ENCODE measurements at places on chromosomes 1 and 21. TPM values are rescaled to one million over a fixed set of nuclear protein-coding genes. Genes with fewer than 3 reads are reported as not detected.
A peak's percentile ranks its signal among the peaks of the same experiment; 100 is the strongest.

DNA sequence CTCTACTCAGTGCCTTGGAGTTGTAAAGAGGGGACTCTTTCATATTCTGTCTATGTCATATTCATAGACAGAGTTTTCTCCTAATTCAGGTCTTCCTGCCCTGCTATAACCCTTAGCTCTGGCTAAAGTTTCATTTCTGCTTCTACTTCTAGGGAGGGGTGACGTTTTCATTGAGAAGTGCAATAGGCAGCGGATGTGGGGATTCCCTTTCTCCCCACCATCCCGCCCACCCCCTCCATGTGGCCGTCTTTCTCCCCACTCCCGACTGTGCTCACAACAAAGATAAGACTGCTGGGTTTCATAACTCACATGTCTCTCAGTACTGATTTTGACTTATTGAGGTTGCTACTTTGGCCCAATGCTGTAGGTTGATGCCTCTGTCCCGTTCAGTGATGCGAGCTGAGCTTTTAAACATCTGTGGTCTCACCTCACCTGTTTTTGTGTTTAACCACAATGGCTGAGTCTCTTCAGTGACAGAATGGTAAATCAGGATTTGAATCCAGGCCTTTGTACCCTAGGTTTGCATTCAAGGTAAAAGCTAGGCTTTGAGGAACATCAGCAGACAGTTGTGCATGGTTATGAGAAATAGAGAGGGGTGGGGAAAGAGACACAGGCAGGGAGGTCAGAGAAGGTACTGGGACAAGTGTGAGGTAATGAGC is 7.8 kb upstream of the KIF14 start:
- DNase-seq, result no peak

DNA sequence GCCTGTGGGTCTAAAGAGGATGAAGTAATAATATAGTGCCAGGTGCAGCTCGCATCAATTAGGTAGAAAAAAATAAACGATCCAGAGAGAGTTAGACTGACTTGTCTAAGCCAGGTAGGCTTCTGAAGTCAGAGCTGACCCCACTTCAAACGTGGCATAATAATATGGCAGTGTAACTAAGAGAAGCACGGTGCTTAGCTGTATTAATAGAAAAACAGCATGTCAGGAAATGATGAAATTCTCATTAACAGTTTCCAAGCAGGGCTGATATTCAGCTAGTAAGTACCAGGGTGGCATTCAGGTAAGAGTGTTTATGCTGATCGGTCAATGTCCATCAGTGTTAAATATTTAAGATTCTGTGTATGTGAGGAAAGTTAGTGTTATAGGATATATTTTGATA is 145.8 kb upstream of the SAMSN1 start:
- no peak for DNase-seq

LAX1 gene
- not detected for total RNA-seq

- DNase-seq, result no peak
Measured at GRCh38 chr1:157135646-157136045, 2.5 kb downstream of the ETV3 start.

GRCh38 chr1:27726173-27727044 is 648 bp downstream of the FAM76A start:
- peak; percentile 73 for DNase-seq

- DNase-seq, result no peak
Measured at GRCh38 chr1:84353695-84354094, 44.6 kb upstream of the DNASE2B start.

CACNA1S gene
- not detected for total RNA-seq

C1orf94 gene
- 0.39 TPM for total RNA-seq

DNA sequence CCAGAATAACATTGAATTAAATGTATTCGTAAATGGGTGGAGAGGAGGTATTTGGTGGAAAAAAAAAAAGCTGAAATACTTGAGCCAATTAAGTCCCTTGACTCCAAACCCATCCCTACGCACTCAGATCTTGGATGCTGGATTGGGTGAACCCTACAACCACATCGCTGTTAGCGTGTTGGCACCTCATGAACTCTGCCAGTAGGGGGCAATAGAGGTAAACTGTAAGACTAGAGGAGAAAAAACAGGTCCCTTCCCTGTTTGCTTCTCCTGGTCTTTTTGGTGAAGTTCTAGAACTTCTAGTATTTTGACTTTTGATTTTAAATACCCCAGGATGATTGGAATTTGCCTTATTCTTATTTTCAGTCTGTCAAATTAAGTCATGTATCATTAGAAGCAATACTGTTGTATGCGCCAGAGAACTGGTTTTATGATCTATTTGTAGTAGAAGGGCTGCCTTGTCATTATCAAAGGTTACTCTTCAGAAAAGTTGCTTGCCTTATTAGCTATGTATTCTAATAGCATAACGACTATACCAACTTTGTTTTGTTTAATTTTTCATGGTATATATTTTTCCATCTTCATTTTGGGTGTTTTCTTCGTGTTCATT is 1.9 kb upstream of the OR13G1 start:
- no peak for DNase-seq

CHD5 gene
- 0.28 TPM for total RNA-seq

- DNase-seq, result no peak
Measured at GRCh38 chr1:45952072-45952471, 148.7 kb downstream of the MAST2 start.

- no peak for DNase-seq
Measured at GRCh38 chr1:203661572-203661971, 34.9 kb downstream of the ATP2B4 start.

DNA sequence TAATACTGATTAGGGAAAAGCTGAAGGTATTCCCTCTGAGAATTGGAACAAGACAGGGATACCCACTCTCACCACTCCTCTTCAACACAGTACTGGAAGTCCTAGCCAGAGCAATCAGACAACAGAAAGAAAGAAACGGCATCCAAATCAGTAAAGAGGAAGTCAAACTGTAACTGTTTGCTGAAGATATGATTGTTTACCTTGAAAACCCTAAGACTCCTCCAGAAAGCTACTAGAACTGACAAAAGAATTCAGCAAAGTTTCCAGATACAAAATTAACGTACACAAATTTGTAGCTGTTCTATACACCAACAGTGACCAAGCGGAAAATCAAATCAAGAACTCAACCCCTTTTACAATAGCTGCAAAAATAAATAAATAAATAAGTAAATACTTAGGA is 78.6 kb downstream of the EXTL2 start:
- no peak for DNase-seq

- no peak for DNase-seq
Measured at GRCh38 chr1:205214756-205215155, 3.3 kb upstream of the DSTYK start.

GBP2 gene
- 78.2 TPM for total RNA-seq

- no peak for DNase-seq
Measured at GRCh38 chr1:226939438-226940028, 561 bp upstream of the COQ8A start.

AADACL4 gene
- not detected for total RNA-seq

DNA sequence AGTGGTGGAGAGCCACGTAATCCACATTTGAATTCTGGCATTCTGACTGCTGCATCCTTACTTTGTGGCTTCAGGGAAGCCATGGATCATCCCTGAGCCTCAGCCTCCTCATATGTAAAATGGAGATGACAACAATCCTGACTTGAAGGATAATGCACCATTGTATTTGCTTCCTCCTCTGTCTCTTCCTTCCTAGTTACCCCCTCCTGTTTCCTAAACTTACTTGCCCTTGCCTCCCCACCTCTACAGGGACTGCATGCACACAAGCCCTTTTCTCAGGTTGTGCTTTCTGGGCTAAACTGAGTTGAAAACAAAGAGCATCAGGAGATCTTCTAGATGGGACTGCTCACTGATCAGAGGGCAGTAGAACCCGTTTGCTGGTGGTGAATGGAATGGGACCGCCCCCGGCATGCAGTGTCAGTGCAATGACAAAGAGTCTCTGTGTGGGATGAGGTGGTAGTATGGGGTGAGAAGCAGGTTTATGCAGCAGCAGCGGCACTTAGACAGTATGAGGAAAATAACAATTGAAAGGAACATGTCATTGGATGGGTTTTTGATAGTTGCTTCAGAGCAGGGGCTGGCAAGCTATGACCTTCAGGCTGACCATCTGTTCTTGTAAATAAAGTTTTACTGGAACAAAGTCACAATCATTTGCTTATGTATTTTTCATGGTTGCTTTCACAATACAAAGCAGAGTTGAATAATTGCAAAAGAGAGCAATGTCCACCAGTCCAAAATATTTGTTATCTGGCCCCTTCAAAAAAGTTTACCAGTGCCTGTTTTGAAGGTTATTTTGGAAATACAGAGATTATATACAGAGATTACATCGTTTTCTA is 6.1 kb upstream of the ADAMTS1 start:
- DNase-seq, result no peak

- no peak for DNase-seq
Measured at GRCh38 chr1:228369608-228370438, 36.8 kb downstream of the TRIM11 start.

DNA sequence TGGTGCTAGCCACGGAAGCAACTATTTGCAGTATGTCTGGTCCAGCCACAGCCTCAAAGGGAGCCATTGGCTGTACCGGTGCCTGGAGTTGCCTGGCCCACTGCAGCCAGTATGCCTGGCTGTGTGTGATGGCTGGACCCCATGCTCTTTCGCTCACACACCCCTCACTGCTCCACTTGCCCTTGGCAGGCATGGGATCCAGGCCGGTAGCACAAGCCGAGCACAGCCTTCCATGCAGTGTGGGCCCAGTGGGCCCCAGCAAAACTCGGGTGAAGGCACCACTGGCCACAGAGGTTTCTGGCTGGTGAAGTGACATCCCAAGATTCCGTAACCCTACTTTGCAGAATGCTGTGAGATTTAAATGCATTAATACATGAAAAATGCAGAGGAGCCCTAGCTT is 665.8 kb downstream of the PLPP3 start:
- no peak for DNase-seq

GRCh38 chr1:170032531-170033280 is 41.8 kb downstream of the KIFAP3 start:
- DNase-seq, result no peak

GRCh38 chr1:102628109-102628613 is 480.2 kb downstream of the COL11A1 start:
- no peak for DNase-seq

DNA sequence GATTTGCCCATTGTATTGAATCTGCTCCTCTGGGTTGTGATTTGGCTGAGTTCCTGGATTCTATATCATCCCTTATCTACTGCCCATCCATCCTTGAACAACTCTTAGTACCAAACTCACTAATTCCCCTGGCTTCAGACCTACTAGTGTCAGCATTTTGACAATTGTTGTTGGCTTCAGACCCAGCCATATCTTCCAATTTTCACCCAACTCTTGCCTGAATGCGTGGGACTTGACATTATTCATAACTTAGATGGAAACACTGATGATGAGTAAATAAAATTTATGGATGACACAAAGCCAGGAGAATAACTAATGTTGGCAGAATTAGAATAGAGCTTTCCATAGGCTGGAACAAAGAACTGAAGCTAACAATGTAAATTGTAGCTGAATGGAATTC is 27.3 kb upstream of the EDEM3 start:
- DNase-seq, result no peak

RIMS3 gene
- 0.78 TPM for total RNA-seq

- DNase-seq, result peak; percentile 65
Measured at GRCh38 chr1:12124693-12125421, 41.9 kb upstream of the TNFRSF1B start.

DNA sequence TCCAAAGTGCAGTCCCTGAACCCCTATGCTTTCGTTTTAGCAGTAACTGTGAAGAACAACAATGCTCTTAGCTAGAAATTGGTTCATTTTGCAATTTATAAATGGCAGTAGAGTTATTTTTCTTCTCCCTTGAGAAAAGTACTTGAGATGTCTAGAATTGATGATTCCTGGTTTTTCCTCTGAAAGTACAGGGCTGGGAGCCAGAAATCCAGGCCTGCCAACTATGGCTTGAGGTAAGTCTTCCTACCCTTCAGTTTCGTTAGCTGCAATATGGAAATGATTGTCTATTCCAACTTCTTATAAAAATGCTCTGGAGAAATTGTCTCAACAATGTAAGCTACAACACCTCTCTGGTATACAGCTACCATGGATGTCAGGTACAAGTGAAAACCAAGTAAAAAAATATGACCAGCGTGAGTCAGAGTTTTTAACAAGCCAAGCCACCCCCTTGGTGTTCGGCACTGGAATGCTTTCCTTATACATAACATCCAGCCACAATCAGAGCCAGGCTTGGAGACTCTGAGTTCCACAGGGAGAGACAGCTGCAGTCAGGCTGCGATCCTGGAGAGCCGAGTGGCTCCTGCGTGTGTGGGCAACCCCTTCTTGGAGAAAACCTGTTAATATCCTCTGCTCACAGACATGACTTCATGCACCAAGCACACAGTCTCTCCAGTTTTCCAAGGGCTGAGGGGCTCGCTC is 22.0 kb downstream of the TSPAN2 start:
- DNase-seq, result peak; percentile 88

DNA sequence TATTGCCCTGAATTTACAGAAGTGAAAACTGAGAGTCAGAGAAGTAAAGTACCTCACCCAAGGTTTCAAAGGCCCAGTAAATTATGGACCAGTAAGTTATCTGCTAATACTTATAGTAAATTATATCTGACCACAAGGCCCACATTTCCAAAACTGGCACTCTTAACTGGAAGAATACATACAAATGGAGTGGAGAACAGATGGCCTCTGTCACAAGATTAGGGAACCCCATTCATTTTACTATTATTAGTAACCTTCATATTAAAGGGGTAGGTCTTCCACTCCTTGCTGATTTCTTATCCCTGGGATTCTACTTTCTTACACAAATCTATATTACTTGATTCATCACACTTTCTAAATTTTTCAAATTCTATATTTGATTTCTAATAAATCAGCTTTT is 588.8 kb downstream of the NEGR1 start:
- DNase-seq, result no peak

- no peak for DNase-seq
Measured at GRCh38 chr1:46580140-46580903, 23.7 kb downstream of the MKNK1 start.

DNA sequence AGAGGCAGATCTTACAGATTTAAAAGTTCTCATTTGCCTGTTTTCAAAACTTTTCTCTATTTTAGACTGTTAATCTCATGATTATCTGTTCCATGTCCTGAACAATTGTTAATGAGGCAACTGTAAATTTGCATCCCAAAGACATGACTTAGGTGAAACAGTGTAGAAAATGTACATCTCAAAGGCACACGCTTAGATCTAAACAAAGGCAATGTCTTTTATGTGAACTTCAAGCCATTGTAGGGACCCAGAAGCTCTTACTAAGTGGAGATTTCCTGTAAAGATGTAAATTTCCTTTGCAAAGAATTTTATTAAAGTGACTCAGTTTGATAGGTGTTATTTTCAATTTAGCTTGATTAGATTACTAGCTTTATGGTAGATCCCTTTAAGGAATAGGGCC is 125.2 kb upstream of the F3 start:
- DNase-seq, result no peak

GRCh38 chr21:45050345-45050796 is 24.0 kb upstream of the ADARB1 start:
- no peak for DNase-seq

- no peak for DNase-seq
Measured at GRCh38 chr1:54571803-54572541, 23.9 kb downstream of the ACOT11 start.

SYT14 gene
- 1.00 TPM for total RNA-seq

GRCh38 chr1:35660581-35661473 is 19.5 kb upstream of the PSMB2 start:
- DNase-seq, result no peak
